ENCODE measurements at places on chromosomes 2 and 18. TPM values are rescaled to one million over a fixed set of nuclear protein-coding genes. Genes with fewer than 3 reads are reported as not detected.

Gene FOXI3
- 0.66 TPM for total RNA-seq

GRCh38 chr18:67485655-67486054 is 30.9 kb downstream of the DSEL start:
- DNase-seq = no peak

- DNase-seq = no peak
Observed at GRCh38 chr18:35582899-35583558, 1.5 kb downstream of the GALNT1 start.

DNA sequence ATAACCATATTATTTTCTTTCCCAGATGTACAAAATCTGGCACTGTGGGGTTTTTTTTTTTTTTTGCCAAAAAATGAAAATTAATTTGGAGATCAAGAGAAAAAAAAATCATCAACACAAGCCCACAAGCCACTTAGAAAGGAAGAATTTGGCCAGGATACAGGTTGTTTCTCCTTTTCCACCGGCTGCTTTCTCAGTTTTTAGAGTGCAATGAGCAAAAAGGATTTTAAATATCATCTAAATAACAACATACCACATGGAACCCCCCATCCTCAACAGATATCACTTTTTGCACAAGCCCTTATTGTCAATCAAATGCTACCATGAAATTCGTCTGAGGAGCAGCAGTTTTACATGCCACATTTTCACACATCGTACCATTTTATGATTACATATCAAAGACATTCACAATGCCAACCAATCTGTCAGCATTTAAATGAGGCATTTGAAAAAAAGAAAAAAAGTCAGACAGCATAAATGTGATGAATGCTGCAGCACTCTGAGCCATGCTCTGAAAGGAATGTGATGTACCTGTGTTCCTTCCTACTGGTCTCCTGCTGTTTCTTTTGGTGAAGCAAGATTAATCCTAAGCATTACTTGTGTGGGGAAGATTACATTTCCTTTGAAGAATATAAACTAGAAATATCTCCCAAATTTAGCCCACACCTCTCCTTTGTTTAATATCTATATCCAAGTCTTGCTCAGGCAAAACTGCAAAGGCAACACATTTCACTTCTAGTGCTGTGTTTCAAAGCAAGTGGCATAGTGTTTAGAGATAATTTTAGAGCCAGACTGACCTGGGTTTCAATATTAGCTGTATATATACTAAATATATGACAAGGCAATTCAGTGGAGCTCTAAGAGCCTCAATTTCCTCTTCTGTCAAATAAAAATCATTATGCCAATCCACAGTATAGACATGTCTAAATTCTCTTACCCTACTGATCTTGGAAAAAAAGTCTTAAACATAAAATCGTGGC is 391.3 kb downstream of the CMPK2 start:
- DNase-seq = no peak
